Activated CD4-positive, CD25-positive, alpha-beta regulatory T cell treated with anti-CD3 and anti-CD28 coated beads, Interleukin-2, amount 50 U/mL, for 24 hours (primary cell): ENCODE measurements at places on chromosomes 2 and 18.

DNA sequence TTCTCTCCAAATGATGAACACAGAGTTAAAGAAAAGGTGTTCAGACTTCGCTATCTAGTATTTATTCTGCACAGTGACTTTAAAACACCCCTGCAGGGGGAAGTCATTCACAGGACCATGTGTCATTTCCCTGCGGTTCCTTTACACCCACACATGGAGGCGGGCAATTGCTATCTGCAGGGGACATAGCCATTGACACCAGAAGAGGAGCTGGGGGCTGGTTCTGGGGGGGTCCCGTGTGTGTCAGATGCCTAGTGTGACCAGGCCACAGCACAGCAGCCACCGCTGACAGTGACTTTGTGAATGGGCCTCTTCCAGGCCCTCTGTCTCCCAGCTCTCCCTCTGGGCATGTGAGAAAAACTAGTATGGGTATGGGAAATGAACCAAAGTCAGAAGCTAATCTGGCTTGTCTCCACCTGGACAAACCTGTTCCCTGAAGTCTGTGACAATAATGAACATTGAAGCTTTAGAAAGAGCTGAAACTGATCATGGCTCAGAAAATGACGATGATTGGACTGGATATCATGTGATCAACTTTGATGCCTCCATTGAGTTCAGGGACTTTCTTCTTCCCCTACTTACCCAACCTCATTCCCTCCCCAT, 7.5 kb upstream of the GBX2 start:
- no peak for ATAC-seq

DNA sequence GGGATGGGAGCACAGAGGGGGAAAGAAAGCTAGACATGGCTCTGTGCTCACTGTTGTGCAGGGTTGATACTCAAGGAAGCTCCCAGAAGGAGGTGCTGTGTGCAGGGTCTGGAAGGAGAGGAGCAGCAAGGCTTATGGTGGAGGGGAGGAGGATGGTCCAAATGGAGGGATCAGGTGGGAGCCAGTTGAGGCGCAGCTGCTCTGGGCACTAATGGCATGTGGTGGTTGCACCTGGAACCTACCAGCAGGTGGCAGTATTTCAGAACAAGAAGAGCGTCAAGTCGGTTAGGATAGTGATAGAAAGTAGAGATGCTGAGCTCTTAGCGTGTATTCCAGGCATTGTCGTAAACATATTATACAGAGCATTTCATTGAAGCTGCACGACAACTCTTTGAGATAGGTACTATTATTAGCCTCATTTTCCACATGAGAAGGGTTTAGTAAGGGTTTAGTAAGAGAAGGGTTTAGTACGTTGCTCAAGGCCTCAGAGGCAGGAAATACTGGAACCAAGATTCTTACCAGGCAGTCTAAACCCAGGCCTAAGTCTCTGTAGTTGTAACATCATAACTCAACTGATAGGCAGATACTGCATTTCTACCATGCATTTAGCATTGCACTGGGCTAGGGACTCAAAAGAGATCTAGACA, 223.7 kb downstream of the CYP26B1 start:
- ATAC-seq, result no peak

GRCh38 chr2:162403884-162404283, 60.0 kb downstream of the GCA start:
- no peak for ATAC-seq

DNA sequence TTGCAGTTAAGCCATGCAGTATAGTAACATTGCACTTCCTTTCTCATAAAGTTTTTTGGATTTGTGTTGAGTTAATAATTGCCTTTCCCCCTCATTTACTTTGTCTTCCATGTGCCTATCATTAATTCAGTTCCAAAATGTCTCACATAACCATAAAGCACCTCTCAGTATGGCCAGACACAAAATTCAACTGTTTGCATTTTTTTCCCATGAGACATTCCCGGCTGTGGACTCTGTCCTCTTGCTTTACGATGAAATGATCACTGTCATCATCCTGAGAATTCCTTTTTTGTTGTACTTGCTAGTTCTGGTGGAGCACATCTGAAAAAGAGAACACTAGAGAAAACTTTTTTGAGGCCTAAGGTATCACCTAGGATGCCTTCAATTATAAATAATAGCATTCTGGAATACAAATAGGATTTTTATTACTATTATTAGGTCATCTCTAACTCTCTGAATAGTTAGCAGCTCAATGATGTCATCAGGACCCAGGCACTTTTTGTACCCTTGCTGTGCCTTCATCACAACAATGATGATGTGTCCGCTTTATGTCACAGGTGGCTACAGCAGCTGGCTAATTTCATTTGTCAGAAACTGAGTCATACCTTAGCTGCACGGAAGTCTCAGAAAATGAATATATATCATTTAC, 8.5 kb upstream of the ATP8B1 start:
- no peak for ATAC-seq
